Fibroblast of the aortic adventitia (primary cell): ENCODE measurements at places on chromosomes 7 and 10. TPM values are rescaled to one million over a fixed set of nuclear protein-coding genes. Genes with fewer than 3 reads are reported as not detected.

LEP gene
- under 0.01 TPM in 1 of 2 replicates, not detected in the other for total RNA-seq

ANXA8 gene
- total RNA-seq: 0.18 and 1.5 TPM in 2 replicates

FAM131B gene
- 3.2 and 4.0 TPM in 2 replicates for total RNA-seq

PLXNA4 gene
- 3.0 and 5.5 TPM in 2 replicates for total RNA-seq

LGI1 gene
- 0.16 and 0.18 TPM in 2 replicates for total RNA-seq

NME8 gene
- not detected in 2 replicates for total RNA-seq

SPDYE5 gene
- 0.09 TPM in 1 of 2 replicates, not detected in the other for total RNA-seq

TFEC gene
- 0.16 and 0.36 TPM in 2 replicates for total RNA-seq

FAS gene
- 55.5 and 61.9 TPM in 2 replicates for total RNA-seq

PLAU gene
- 21.6 and 24.9 TPM in 2 replicates for total RNA-seq

ASIC3 gene
- 0.18 TPM in 1 of 2 replicates, not detected in the other for total RNA-seq

PDGFA gene
- 4.1 and 20.3 TPM in 2 replicates for total RNA-seq

TEX47 gene
- total RNA-seq: not detected in 2 replicates

IFIT1B gene
- not detected in 2 replicates for total RNA-seq

ARHGAP22 gene
- total RNA-seq: 22.3 and 60.2 TPM in 2 replicates

GARIN1A gene
- 1.2 and 3.1 TPM in 2 replicates for total RNA-seq

PPP1R3C gene
- total RNA-seq: 41.1 and 92.6 TPM in 2 replicates

TAS2R5 gene
- total RNA-seq: 1.4 TPM in 1 of 2 replicates, not detected in the other

ELFN1 gene
- 1.6 and 3.8 TPM in 2 replicates for total RNA-seq
